Chondrocyte (in vitro differentiated cells): ENCODE measurements at places on chromosomes 1 and 21. TPM values are rescaled to one million over a fixed set of nuclear protein-coding genes. Genes with fewer than 3 reads are reported as not detected.

The RHBDL2 gene
- total RNA-seq: not detected in 3 replicates

The AXDND1 gene
- 0.20 to 0.23 TPM in 2 of 3 replicates, not detected in the other for total RNA-seq

The C1orf210 gene
- not detected in 3 replicates for total RNA-seq

The MROH9 gene
- total RNA-seq: 0.41 TPM in 1 of 3 replicates, not detected in the others

The YRDC gene
- 11.9 to 17.7 TPM (median 15.5 TPM) in 3 replicates for total RNA-seq

DNA sequence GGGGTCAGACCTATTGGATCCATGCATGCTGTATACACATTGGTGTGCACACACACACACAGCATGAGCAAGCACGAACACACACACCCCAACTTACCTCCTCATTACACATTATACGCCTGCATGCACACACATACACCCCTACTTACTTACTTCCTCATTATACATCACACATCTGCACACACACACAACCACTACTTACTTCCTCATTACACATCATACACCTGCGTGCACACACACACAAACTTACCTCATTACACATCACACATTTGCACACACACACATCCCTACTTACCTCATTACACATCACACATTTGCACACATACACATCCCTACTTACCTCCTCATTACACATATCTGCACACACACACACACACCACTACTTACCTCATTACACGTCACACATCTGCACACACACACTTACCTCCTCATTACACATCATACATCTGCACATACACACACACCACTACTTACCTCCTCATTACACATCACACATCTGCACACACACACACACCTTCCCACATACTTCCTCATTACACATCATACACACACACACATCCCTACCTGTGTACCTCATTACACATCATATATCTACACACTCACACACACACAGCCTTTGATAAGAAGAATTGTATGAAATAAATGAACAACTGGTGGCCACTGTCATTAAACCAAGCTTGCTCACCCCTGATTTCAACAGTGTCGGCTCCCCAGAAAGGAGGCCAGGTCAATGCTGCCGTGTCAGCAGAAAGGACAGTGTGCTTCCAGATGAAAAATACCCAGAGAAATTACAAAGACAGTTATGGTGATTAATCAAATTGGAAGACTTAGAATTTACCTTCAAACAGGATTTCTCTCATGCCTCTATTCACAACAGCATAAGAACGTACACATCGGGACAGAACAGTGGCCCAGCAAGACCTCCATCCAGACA, 117.8 kb downstream of the SETD4 start:
- H3K4me3 ChIP-seq: no peak overlapping the region
- no peaks in the 10 kb centered on the region for H3K36me3 ChIP-seq
- peaks cover 3% of the 10 kb centered on the region for H3K4me1 ChIP-seq
- DNase-seq: no peak
- no peak overlapping the region for H3K27ac ChIP-seq
- no peaks in the 10 kb centered on the region for H3K27me3 ChIP-seq

DNA sequence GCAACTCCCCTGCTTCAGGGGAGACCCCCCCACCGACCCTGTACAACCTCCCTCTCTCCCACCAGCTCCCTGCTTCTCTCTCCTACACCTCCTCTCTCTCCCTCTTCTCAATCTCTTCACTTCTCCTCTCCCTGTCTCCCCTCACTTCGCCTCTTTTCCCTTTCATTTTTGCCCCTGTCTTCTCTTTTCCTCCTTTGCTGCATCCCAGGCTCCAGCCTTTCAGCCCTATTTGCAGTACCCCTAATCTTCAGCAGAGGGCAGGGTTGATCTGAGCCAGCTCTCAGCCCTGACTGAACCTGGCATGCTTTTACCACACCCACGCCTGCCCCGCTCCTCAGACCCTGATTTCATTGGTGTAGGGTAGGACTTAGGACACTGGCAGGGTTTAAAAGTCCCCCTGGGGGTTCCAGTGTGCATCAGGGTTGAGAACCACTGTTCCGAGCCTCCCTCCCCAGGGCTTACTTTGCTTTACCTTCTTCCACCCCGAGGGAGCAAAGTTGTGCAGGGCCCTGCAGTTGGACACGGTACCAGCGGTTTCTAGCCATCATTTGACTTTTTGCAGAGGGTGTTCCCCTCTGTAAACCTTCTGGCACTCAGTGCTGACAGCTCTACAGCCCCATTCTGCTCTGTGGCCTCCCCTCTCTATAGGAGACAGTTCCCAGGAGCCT, 67.3 kb upstream of the CNTN2 start:
- DNase-seq: no peak
- H3K27me3 ChIP-seq: peaks cover 18% of the 10 kb centered on the region
- H3K27ac ChIP-seq: no peak overlapping the region
- peaks cover 15% of the 10 kb centered on the region for H3K4me1 ChIP-seq
- no peak overlapping the region for H3K4me3 ChIP-seq

GRCh38 chr1:228455715-228456114, 31.5 kb upstream of the RNF187 start:
- DNase-seq: no peak
- peak overlapping the region; percentile 19 for H3K4me3 ChIP-seq
- H3K27me3 ChIP-seq: no peaks in the 10 kb centered on the region
- no peak overlapping the region for H3K27ac ChIP-seq

DNA sequence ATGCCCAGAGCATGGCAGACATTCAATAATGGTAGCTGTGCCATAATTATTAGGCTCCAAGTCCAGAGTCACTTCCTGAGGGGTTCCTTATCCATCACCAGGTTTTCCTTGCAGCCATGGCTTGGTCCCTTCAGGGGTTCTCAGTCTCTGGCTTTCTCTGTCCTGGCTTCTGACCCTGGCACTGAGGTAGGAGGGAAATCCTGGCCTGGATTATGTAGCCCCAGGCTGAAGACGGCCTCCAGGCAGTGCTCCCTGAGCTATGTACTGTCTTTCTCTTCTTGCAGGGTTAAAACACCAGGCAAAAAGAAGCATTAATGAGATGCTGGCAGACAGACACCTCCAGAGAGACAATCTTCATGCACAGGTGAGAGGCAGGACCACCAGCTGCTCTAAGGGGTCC, 9.5 kb upstream of the PADI3 start:
- H3K36me3 ChIP-seq: no peaks in the 10 kb centered on the region
- H3K4me3 ChIP-seq: no peak overlapping the region
- DNase-seq: peak; percentile 57
- peaks cover 26% of the 10 kb centered on the region for H3K4me1 ChIP-seq

- H3K4me1 ChIP-seq: peaks cover 7% of the 10 kb centered on the region
- H3K36me3 ChIP-seq: no peaks in the 10 kb centered on the region
- no peaks in the 10 kb centered on the region for H3K27me3 ChIP-seq
- H3K27ac ChIP-seq: no peak overlapping the region
- DNase-seq: no peak
Observed at GRCh38 chr1:205930799-205931281, 12.4 kb downstream of the SLC26A9 start.

DNA sequence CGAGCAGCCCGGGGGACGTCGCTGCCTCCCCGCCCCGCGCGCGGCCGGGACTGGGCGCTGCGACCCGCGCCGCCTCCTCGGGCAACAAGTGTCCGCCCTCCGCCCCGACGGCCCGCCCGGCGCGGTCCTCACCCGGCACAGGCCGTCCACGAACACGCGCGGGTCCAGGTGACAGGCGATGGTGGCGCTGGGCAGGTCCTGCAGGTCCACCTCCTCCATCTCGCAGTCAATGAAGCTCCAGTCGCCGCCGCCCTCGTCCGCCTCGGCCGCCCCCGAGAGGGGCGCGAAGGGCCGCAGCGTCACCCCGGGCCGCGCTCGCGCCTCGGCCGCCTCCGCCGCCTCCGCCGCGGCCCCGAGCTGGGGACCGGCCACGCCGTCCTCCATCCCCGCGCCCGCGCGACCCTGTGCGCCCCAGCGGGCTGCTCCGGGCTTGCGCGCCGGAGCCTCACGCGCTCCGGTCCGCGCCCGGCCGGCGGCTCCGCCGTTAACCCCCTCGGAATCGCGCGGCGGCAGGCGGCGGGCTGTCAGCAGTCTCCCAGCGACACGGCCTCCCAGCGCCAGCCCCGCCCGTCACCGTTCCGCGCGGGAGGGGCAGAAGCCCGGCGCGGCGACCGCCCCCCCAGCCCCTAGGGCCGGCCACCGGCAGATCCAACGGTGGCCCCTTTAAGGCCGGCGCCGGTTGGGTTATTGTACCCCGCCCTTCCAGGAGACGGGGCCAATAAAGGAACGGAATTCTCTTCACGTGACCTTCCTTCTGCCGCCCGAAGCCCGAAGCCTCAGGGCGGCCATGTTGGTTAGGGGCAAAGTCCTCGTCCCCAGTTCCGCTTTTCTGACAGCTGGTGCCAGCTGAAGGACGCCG, at the start of gene RCAN1:
Gene RCAN1 (minus strand): TSS at position 486 of the 859 bp plus-strand sequence. CDS start 102 bp downstream, at position 384.
- no peaks in the 10 kb centered on the region for H3K36me3 ChIP-seq
- H3K4me1 ChIP-seq: peaks cover 19% of the 10 kb centered on the region

GRCh38 chr1:204651843-204652421, 33.6 kb downstream of the LRRN2 start:
- no peak overlapping the region for H3K4me3 ChIP-seq
- H3K27ac ChIP-seq: no peak overlapping the region
- no peak for DNase-seq
- H3K36me3 ChIP-seq: no peaks in the 10 kb centered on the region
- H3K4me1 ChIP-seq: peaks cover 5% of the 10 kb centered on the region
